Pericardium fibroblast (primary cell): ENCODE measurements at places on chromosomes 1 and 21. TPM values are rescaled to one million over a fixed set of nuclear protein-coding genes. Genes with fewer than 3 reads are reported as not detected.

Gene HSPG2
- total RNA-seq, result 311 and 343 TPM in 2 replicates

Gene MUTYH
- 9.7 and 14.9 TPM in 2 replicates for total RNA-seq

Gene FMOD
- total RNA-seq, result 8.8 and 50.4 TPM in 2 replicates

Gene CELA2A
- total RNA-seq, result not detected in 2 replicates

Gene KIRREL1
- total RNA-seq, result 112 and 124 TPM in 2 replicates
